ENCODE measurements at places on chromosomes 3 and 15. TPM values are rescaled to one million over a fixed set of nuclear protein-coding genes. Genes with fewer than 3 reads are reported as not detected.

Gene C3orf80
- not detected for total RNA-seq

Gene RPS17
- 1,001 TPM for total RNA-seq

Gene IQCF5
- total RNA-seq, result not detected

Gene BMF
- total RNA-seq, result 40.9 TPM

Gene AHSG
- not detected for total RNA-seq

Gene MYO9A
- total RNA-seq, result 42.0 TPM

Gene KBTBD13
- total RNA-seq, result not detected

Gene SEMA3G
- total RNA-seq, result not detected

Gene ZMYND10
- 1.1 TPM for total RNA-seq

Gene MORF4L1
- total RNA-seq, result 512 TPM

Measured in chondrocyte (in vitro differentiated cells).